Aortic smooth muscle cell (primary cell): ENCODE measurements at places on chromosomes 6 and 20. TPM values are rescaled to one million over a fixed set of nuclear protein-coding genes. Genes with fewer than 3 reads are reported as not detected.

Gene CRISP2
- total RNA-seq = not detected in 2 replicates

Gene RPP21
- 16.5 and 21.1 TPM in 2 replicates for total RNA-seq

Gene IL17F
- not detected in 2 replicates for total RNA-seq

Gene TCP1
- total RNA-seq = 210 and 217 TPM in 2 replicates

Gene PNLDC1
- not detected in 2 replicates for total RNA-seq

Gene SCGN
- not detected in 2 replicates for total RNA-seq

Gene FAM120B
- 14.5 and 16.5 TPM in 2 replicates for total RNA-seq

Gene TP53TG5
- total RNA-seq = 0.19 TPM in 1 of 2 replicates, not detected in the other

Gene SYCP2
- 0.40 and 0.99 TPM in 2 replicates for total RNA-seq

Gene TMEM244
- not detected in 2 replicates for total RNA-seq

Gene BANF2
- not detected in 2 replicates for total RNA-seq

Gene HSPA1L
- 1.5 and 1.6 TPM in 2 replicates for total RNA-seq

Gene VGLL2
- not detected in 2 replicates for total RNA-seq

Gene SALL4
- 0.12 TPM in 1 of 2 replicates, not detected in the other for total RNA-seq

Gene CNKSR3
- total RNA-seq = 6.7 and 15.5 TPM in 2 replicates

Gene CLPSL1
- total RNA-seq = not detected in 2 replicates

Gene NKX2-4
- total RNA-seq = not detected in 2 replicates

Gene MAD2L1BP
- 15.4 and 18.1 TPM in 2 replicates for total RNA-seq

Gene CPXM1
- under 0.01 and 0.53 TPM in 2 replicates for total RNA-seq
